ENCODE measurements at places on chromosomes 12 and 14. TPM values are rescaled to one million over a fixed set of nuclear protein-coding genes. Genes with fewer than 3 reads are reported as not detected.

- no peak for DNase-seq
Observed at GRCh38 chr14:94617366-94617941, 5.3 kb downstream of the SERPINA3 start.

DNA sequence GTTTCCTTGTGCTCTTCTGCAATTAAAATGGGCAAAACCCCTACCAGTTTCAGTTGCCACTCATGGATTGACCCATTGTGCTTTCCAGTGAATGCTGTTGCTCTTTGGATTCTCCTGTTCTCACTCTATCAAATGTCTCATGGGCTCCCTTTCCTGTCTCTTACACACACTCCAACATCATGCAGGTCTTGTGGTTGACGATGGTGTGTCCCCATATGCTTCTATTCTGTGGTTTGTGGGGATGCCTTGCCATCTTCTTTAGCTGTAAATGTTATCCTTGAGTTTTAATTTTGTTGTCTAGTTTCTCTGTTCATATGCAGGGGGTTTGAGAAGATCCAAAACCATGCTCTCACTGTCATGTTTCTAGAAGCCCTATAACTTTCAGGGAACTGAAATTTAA lies 31.9 kb upstream of the FBXO34 start:
- no peak for DNase-seq

Gene PGF
- total RNA-seq = 19.8 TPM

DNA sequence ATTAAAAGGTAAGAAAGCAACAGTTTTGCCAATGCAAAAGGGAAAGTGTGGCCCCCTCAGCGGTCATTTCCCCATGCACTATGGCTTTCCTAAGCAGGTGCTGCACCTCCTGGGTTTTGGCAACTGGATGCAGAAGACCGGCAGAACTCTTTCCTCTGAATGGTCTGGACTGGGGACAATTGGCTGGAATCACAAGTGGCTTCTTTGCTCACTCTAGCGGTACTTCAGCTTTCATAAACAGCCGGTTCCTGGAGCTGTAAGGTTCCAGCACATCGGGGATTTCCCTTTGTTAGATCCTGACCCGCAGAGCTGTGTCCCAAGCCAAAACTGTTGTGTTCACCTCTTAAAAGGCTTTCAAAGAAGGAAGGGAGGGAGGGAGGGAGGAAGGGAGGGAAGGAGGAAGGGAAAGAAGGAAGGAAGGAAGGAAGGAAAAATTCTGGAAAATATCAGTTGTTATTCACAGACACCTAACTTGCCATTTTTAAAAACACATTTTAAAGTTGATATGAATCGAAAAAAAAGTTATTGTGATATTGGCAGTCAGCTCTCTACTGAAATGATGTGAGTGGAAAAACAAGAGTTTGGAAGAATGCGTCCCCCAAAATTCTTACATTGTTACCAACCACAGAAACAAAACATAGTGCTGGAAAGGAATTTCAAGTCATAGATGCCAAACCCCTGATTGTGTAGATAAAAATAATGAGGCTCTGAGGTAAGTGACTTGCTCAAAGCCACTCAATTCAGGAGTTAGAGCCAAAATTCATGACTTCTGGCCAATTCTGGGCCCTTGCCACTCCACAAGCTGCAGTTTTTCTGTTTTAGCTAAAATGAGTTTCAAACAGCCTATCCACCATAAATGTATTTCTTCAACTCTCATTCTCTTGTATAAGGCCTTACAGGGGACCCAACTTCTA lies 220.6 kb upstream of the HMGA2 start:
- DNase-seq = peak; percentile 86

- no peak for DNase-seq
Observed at GRCh38 chr12:51098611-51099010, 15.2 kb upstream of the CSRNP2 start.

Gene KRT82
- not detected for total RNA-seq

Gene IAPP
- not detected for total RNA-seq

- DNase-seq = no peak
Observed at GRCh38 chr12:64706306-64706705, 52.9 kb downstream of the GNS start.
